Stimulated activated CD8-positive, alpha-beta memory T cell treated with anti-CD3 and anti-CD28 coated beads, Interleukin-7, amount 100 ng/mL, for 24 hours (primary cell): ENCODE measurements at places on chromosomes 11 and 22.

DNA sequence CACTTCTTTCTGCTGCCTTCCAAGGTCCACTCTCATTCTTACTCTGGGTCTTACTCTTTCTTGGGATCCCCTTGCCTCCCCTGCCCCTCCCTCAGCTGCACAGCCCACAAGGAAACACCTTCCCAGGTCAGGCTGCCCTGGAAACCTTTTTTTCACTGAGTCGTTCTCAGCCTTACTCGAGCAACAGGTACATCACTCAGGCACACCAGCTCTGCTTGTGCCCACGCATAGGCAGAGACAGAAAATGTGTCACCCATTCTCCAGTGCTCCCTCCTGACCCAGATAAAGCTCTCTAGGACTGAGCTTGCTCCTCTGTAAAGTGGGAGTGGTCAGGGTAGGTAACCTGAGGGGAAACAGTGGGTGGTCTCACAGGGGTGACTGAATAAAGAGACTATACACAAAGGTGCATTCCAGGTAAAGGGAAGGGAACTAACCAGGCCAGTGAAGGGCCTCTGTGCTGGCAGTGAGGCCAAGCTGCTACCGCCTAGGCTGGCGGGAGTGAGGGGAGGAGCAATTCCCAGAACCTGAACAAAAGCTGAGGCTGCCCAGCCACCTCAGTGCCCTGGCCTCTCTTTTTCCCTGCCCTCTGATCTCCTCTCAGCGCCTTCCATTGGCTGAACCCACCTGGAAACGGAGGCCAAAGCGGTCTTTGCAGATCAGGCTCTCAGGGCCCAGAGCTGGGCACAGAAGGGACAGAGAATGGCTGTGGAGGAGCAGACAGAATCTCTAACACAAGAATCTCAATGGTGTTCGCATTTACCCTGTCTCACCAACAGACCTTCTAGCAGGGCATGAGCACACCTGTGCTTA lies 15.9 kb downstream of the PRG3 start:
- DNase-seq = no peak

GRCh38 chr11:117997406-117997805 lies 11.2 kb downstream of the IL10RA start:
- DNase-seq = no peak

DNA sequence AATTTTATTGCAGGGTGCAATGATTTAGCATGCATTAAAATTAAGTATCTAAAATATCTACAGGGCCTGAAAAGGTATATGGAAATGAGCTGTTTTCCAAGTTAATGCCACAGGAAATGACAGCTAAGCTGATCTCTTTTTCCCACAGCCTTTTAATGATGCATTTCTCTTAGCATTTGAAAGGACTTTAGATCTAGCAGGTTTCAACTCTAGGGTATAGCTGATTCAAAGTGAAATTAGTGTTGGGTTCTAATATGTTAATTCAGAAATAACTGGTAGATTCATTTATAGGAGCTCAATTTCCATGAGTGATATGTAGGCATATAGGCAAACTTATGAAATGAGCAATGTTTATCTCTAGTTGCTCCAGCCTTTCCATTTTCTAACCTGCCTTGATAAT lies 274.2 kb downstream of the CASP12 start:
- DNase-seq = no peak

- DNase-seq = no peak
Measured at GRCh38 chr11:68052137-68052873, 13.5 kb downstream of the TCIRG1 start.

- DNase-seq = no peak
Measured at GRCh38 chr11:1235306-1235900, 12.5 kb downstream of the MUC5B start.

DNA sequence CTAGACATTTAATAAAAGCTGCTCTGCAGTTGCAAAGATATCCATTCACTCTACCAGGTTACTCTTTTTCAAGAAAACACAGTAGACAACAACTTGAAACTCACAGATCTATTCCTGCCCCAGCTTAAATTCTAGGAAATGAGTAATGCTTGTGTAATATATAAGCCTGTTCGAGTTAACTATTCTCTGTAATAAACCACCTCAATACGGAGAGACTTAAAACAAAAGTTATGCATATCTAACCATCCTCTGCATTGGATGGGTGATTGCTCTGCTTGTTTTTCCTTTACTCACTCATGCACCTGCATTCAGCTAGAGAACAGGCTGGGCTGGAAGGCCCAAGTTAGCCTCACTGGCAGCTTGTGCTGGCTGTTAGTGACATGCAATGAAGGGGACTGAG lies 13.3 kb downstream of the LRRC4C start:
- DNase-seq = no peak

DNA sequence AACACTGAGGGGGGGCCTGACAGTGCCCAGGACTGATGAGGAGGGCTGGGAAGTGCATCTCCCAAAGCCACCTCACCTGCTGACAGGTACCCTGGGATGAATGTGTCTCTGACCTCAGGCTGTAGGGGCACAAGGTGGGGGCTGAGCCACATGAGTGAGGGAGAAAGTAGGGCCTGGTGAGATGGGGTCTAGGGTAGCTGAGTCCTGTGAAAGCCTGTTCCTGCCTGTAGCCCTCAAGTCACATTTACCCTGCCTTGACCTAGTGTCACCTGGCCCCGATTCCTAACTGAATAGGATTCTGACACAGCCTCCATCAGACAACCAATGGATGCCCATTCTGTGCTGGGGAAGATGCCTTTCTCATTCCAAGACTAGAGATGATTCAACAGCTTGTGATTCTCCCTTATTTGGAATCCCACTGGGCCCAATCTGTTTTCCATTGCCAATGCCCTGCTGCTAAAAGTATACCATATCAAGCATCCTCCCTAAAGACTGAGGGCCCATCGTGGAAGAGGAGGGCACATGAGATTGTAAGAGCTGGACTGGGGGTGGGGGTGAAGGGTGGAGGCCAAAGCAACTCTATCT lies 11.1 kb upstream of the RFPL1 start:
- no peak for DNase-seq

GRCh38 chr11:60718524-60719316 lies 5.8 kb upstream of the MS4A18 start:
- no peak for DNase-seq

DNA sequence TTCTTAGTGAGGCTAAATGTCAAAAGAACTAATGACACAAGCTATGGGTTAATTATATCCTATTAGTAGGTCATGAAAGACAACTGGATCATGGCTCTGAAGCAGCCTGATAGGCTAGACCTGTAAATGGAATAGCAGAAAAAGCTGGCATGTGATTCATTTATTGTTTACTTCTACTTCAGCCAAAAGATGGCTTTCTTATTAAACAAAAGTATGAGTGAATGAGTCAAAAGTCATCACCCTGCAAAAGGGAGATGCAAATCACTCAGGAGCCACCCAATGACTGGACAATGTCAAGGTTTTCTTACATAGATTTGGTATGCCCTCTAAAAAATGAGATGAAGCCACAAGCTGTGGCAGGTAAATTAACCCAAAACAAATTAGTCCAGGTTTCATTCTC lies 138.0 kb downstream of the TRPC6 start:
- DNase-seq = no peak

- DNase-seq = no peak
Measured at GRCh38 chr11:67307545-67308001, 4.2 kb downstream of the SSH3 start.

DNA sequence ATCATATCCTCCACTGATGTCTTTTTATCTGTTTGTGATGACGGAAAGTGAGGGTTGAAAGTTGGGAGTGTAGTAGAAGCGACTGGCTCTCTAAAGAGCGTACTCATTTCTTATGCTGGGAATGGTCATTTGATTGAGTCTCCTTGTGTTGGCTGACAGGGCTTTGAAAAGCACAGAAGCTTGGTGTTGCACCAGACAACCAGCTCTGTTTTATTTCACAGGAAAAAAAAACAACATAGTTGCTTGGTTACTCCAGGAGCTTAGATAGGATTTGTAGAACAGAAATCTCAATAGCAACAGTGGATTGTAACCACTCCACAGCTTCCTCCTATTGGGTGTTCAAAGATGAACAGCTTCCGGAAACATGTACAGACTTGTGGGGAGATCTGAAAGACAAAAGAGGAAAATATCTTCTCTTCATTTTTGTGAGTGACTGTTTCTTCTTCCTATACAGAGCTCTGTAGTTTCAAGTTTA lies 2.7 kb downstream of the RBM14 start:
- no peak for DNase-seq

- peak; percentile 26 for DNase-seq
Measured at GRCh38 chr22:23263651-23264555, 83.6 kb downstream of the BCR start.

- no peak for DNase-seq
Measured at GRCh38 chr11:121383716-121384115, 68.4 kb upstream of the SORL1 start.

DNA sequence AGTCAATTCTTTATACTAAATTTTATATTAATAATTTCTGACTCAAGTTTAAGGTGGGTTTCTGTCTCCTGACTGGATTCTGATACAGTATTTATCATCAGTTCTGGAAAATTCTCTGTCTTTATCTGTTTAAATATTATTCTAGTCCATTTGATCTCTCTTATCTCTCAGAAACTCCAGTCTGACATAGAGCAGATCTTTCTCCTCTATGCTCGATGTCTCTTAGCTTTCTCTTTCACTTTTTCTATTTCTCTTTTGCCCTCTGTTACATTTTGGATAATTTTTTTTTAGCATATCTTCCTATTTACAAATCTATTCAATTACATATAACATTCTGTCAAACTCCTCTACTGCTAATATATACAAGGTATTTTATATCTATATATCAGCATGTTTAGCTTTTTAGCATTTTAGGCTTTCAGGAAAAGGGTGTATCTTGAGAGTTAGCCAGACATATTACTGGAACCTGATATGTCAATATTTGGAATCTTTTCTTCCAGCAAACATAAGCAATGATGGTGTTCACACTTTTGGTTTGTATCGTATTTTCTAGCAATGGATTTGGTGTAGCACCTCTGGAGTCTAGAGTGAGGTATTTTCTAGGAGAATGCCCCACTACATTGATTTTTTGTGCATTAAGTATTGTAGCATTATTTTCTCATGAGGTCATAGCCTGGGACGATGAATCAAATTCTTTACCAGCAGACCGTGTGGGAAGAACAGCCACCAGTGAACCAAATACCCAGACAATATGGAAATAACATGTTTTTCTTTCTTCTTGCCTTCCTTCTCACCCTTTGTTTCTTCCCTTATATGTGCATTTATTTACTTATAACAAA lies 4.1 kb upstream of the NNMT start:
- no peak for DNase-seq

DNA sequence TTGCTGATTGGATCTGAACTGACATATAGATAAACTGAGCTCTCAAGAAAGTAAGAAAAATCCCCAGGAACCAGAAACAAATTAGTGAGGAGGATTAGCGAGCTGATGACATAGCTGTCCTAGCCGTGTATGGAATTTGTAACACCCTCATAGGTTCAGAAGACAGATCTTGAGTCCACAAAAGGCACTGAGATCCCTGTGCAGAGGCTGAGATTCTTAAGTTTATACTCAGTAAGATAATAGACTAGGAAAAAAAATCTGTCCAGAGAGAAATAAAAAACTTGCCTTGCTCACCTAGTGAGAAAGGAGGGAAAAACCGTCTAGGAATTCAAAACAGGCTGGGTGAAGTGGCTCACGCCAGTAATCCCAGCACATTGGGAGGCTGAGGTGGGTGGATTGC lies 4.6 kb downstream of the NUMA1 start:
- no peak for DNase-seq

GRCh38 chr11:131889760-131890581 lies 519.6 kb downstream of the NTM start:
- no peak for DNase-seq

GRCh38 chr22:24512043-24512442 lies 16.9 kb downstream of the UPB1 start:
- no peak for DNase-seq

- no peak for DNase-seq
Measured at GRCh38 chr11:30774496-30775232, 188.5 kb upstream of the MPPED2 start.

DNA sequence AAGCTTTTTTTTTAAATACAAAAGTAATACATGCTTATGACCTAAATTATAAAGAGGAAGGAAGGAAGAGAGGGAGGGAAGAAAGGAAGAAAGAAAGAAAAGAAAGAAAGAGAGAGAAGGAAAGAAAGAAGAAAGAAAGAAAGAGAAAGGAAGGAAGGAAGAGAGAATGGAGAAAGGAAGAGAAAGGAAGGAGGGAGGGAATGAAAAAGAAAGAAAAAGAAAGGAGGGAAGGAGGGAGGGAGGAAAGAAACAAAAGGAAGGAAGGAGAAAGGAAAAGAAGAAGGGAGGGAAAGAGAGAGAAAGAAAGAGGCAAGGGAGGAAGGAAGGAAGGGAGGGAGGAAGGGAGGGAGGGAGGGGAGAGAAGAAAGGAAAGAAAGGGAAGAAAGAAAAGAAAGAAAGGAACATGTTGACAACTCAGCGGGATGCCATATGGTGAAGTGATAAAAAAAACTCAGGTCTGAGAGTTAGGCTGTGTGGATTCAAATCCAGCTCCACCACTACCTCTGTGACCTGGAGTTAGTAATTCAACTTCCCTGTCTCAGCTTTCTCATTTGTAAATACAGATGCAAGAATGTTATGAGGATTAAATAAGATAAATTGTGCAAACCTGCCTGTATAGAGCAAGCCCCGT lies 9.6 kb upstream of the EED start:
- DNase-seq = no peak

DNA sequence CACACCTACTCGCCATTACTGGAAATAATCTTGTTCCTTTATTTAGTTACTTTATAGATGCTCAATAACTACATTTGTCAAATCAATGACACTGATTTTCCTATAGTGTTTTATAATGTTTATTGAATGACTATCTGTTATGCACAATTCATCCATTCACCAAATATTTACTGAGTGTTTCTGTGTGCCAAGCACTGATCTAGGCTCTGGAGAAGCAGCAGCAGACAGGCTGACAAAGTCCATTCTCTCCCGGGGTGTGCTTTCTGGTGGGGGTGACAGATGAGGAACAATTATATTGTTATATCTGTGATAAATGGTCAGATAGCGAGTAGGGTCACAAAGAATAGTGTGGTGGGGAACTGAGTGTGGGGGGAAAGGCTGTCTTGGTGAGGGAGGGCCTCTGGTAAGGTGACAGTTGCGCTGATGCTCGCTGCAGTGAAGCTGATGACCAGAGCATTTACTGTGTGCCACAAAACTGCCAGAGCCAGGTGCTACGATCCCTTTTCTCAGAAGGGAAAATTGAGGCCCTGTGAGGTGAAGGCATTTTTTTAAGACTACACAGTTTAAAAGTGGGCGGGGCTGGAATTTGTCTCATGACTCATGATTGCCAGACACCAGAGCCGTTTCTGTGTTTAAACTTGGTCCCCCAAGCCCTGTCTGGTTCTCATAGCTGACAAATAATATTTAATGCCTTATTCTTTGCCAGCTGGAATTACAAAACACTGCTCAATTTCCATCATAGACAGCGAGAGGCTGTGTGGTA lies 10.2 kb downstream of the PACS1 start:
- no peak for DNase-seq

DNA sequence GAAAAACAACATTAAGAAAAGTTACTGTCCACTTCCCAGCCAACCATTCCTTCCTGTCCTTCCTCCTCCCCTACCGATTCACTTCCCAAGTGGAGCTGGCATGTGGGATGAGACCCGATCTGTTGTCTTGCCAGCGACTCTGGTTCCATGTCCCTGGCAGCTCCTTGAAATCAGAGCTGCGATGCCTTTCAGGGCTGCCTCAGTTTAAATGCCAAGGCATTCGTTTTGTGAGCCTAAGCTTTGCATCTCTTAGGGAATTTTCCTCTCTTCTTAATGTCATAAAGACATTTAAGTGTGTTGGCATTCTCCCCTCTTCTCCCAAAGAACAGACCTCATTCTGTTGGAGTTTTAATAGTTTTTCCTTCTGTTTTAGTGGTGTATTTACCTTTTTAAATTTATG lies 98.4 kb downstream of the EXT2 start:
- no peak for DNase-seq

- no peak for DNase-seq
Measured at GRCh38 chr22:47850644-47851151, 1088.2 kb downstream of the TBC1D22A start.

- no peak for DNase-seq
Measured at GRCh38 chr11:7160814-7161489, 72.2 kb downstream of the RBMXL2 start.
